ENCODE measurements at places on chromosomes 16 and 17.

- no peaks in the 10 kb centered on the region for H3K36me3 ChIP-seq
- no peak for DNase-seq
- H3K4me3 ChIP-seq: no peak overlapping the region
These were observed 152.1 kb downstream of the PMP22 start for GRCh38 chr17:15112846-15113617.

DNA sequence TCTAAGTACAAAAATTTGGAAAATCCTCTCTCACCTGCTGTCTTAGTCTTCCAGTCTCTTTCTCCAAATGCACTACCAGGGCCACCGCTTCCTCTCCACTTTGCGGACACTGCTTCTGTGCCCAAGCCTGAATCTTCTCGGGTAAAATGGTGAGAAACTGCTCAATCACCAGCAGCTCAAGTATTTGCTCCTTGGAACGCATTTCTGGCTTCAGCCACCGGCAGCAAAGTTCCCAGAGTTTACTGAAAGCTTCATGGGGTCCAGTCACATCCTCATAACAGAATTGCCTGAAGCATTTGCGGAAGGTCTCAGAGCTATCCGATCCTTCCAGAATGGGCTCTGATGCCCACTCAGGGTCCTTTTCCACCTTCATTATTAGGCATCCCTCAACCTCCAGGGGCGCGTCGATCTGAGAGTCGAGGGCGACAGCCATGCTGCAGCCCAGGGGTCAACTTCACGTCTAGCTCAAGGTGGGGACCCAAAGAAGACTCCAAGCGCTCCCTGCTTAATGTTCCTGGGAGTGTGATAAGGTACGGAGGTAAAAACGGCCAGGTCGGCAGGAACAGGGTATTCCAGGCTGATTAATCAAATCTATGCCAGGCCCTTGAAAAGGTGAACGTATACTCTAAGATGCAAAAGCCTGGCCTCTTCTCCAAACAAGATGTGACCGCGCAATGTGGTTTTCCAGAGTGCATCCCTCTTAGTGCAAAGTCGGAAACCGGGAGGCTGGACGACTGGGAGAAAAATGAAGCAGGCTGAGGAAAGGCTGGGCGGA is 763 bp downstream of the ZKSCAN2 start:
- H3K4me1 ChIP-seq: peaks cover 12% of the 10 kb centered on the region
- peaks cover 19% of the 10 kb centered on the region for H3K36me3 ChIP-seq
- peak overlapping the region; percentile 61 for H3K27ac ChIP-seq
- H3K4me3 ChIP-seq: peak overlapping the region; percentile 81
- H3K27me3 ChIP-seq: no peaks in the 10 kb centered on the region

GRCh38 chr16:11073407-11073999 is 129.1 kb downstream of the CLEC16A start:
- H3K4me1 ChIP-seq: peaks cover 15% of the 10 kb centered on the region
- H3K27me3 ChIP-seq: no peaks in the 10 kb centered on the region
- peaks cover 27% of the 10 kb centered on the region for H3K36me3 ChIP-seq
- no peak for DNase-seq

DNA sequence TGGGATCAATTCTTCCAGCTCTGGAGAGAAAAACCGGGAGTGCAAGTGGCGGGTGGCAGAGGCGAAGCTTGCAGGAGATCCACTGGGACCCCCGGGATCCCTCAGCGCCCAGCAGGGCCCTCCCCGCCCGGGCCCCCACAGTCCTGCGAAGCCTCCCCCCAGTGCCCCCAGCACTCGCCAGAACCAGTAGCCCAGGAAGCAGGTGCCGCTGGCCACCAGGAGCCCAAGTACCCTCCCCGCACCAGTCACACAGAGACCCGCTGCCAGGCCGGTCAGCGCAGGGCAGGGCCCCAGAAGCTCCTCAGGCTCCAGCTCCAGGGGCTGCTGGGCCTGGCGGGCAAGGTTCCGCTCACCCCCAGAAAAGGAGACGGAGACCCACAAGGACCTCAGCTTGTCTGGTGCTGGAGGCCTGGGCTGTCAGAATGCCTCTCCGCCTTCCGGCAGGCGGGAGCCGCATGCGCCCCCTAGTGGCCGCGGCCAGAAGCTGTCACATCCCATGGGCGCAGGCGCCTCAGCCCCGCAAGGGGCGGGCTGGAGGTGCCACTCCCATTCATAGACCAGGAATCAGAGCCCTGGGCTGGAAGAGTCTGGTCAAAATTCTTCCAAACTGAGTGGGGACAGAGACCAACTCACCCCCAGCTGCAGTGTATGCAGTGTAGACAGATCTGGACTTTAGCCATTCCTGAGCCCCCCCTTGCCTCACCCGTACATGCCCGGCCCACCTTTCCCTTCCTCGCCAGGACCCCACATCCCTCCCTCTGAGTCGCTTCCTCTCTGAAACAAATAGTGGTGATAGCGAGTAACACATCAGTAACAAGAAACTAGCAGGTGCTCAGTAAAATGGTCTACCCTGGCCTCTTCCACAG is 1002.3 kb downstream of the KCNJ18 start:
- no peak overlapping the region for H3K4me3 ChIP-seq
- no peaks in the 10 kb centered on the region for H3K27me3 ChIP-seq
- no peaks in the 10 kb centered on the region for H3K36me3 ChIP-seq
- no peak overlapping the region for H3K27ac ChIP-seq
- DNase-seq: no peak

GRCh38 chr16:30342751-30343490 is 12.2 kb downstream of the CD2BP2 start:
- peaks cover 9% of the 10 kb centered on the region for H3K36me3 ChIP-seq
- no peak overlapping the region for H3K27ac ChIP-seq
- H3K4me3 ChIP-seq: no peak overlapping the region
- H3K27me3 ChIP-seq: no peaks in the 10 kb centered on the region
- peaks cover 4% of the 10 kb centered on the region for H3K4me1 ChIP-seq

GRCh38 chr17:1484676-1485422 is 7.6 kb downstream of the MYO1C start:
- no peaks in the 10 kb centered on the region for H3K27me3 ChIP-seq
- peaks cover 40% of the 10 kb centered on the region for H3K36me3 ChIP-seq
- peak overlapping the region; percentile 75 for H3K4me3 ChIP-seq
- H3K27ac ChIP-seq: peak overlapping the region; percentile 69
- peaks cover 40% of the 10 kb centered on the region for H3K4me1 ChIP-seq
- peak; percentile 81 for DNase-seq

- no peak overlapping the region for H3K27ac ChIP-seq
- DNase-seq: no peak
- H3K27me3 ChIP-seq: peaks cover 30% of the 10 kb centered on the region
- peaks cover 8% of the 10 kb centered on the region for H3K4me1 ChIP-seq
- H3K36me3 ChIP-seq: no peaks in the 10 kb centered on the region
- H3K4me3 ChIP-seq: no peak overlapping the region
These were observed 12.6 kb upstream of the ETV4 start for GRCh38 chr17:43558805-43559160.

- peaks cover 23% of the 10 kb centered on the region for H3K4me1 ChIP-seq
- peaks cover 44% of the 10 kb centered on the region for H3K27me3 ChIP-seq
- no peak for DNase-seq
These were observed 11.2 kb upstream of the CACNA1H start for GRCh38 chr16:1141716-1142115.

- no peaks in the 10 kb centered on the region for H3K27me3 ChIP-seq
- H3K4me1 ChIP-seq: no peaks in the 10 kb centered on the region
- no peak for DNase-seq
- H3K36me3 ChIP-seq: no peaks in the 10 kb centered on the region
- H3K4me3 ChIP-seq: no peak overlapping the region
These were observed 694.3 kb downstream of the KCNJ2 start for GRCh38 chr17:70863436-70864248.

GRCh38 chr17:59371416-59372100 is 40.1 kb downstream of the YPEL2 start:
- H3K36me3 ChIP-seq: no peaks in the 10 kb centered on the region
- peak overlapping the region; percentile 34 for H3K4me3 ChIP-seq
- H3K27ac ChIP-seq: peak overlapping the region; percentile 51
- H3K27me3 ChIP-seq: no peaks in the 10 kb centered on the region
- peaks cover 31% of the 10 kb centered on the region for H3K4me1 ChIP-seq
- peak; percentile 76 for DNase-seq

GRCh38 chr16:28064706-28065249 is 1.3 kb upstream of the GSG1L start:
- no peak overlapping the region for H3K4me3 ChIP-seq
- no peak overlapping the region for H3K27ac ChIP-seq
- no peak for DNase-seq
- no peaks in the 10 kb centered on the region for H3K36me3 ChIP-seq
- H3K27me3 ChIP-seq: peaks cover 57% of the 10 kb centered on the region

GRCh38 chr16:23640615-23640930 is 537 bp downstream of the PALB2 start:
- peak overlapping the region; percentile 31 for H3K27ac ChIP-seq
- peaks cover 14% of the 10 kb centered on the region for H3K4me1 ChIP-seq
- no peak for DNase-seq
- H3K4me3 ChIP-seq: peak overlapping the region; percentile 96
- no peaks in the 10 kb centered on the region for H3K27me3 ChIP-seq

DNA sequence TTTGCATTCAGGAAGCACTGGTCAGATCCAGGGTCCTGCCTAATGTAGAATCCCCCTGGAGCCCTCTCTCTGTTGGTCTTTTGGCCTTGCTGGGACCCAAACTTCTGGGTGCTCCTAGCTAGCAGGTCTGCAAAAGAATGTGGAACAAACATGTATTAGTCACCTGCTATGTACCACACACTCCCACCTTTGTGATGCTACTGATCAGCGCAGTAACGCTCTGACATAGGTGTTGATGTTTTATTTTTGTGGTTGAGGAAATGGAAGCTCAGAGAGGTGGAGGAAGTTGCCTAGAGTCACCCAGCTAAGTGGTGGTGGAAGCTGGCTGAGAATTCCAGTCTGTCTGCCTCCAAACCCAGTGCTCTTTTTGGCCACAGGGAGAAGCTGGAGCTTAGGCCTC is 35.8 kb upstream of the LGALS9 start:
- H3K36me3 ChIP-seq: peaks cover 56% of the 10 kb centered on the region
- DNase-seq: no peak
- no peak overlapping the region for H3K4me3 ChIP-seq
- peaks cover 5% of the 10 kb centered on the region for H3K4me1 ChIP-seq

DNA sequence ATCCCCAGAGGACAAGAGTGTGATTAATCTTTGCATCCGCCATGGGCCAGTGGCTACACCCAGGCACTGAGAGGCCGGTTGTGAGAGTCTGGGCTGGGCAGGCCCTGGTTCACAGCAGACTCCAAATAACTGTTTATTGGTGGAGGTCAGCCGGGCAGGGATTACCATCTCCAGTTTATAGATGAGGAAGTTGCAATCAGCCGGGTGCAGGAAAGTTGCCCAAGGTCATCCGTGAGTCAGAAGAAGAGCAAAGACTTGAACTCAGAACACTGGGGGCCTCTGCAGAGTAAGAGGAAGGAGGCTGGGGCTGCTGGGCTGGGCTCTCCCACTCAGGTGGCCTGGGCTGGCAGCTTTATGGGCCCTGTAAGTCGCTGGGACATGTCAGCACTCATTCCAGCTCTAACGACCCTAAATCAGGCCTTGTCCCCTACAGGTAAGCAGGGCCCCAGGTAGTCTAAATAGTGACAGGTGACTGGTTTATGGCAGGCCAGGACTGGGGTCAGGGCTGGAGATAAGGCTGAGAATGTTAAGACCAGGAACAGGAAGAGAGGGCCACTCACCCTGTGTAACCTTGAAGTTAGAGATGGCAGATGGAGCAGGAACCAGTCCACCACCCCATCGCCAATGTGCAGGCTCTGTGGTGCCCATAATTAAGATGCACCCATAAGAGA is 2.1 kb upstream of the CA4 start:
- no peaks in the 10 kb centered on the region for H3K36me3 ChIP-seq
- peaks cover 79% of the 10 kb centered on the region for H3K27me3 ChIP-seq
- H3K27ac ChIP-seq: no peak overlapping the region
- peaks cover 28% of the 10 kb centered on the region for H3K4me1 ChIP-seq

GRCh38 chr17:18921912-18922451 is 30.0 kb upstream of the SLC5A10 start:
- no peak for DNase-seq
- H3K36me3 ChIP-seq: peaks cover 19% of the 10 kb centered on the region
- H3K4me3 ChIP-seq: no peak overlapping the region
- peak overlapping the region; percentile 50 for H3K27ac ChIP-seq
- no peaks in the 10 kb centered on the region for H3K27me3 ChIP-seq
- peaks cover 8% of the 10 kb centered on the region for H3K4me1 ChIP-seq

GRCh38 chr17:82745524-82745923 is 6.3 kb upstream of the TBCD start:
- no peaks in the 10 kb centered on the region for H3K4me1 ChIP-seq
- DNase-seq: no peak
- no peak overlapping the region for H3K27ac ChIP-seq
- no peak overlapping the region for H3K4me3 ChIP-seq

- no peak for DNase-seq
- no peak overlapping the region for H3K4me3 ChIP-seq
- no peaks in the 10 kb centered on the region for H3K27me3 ChIP-seq
- H3K4me1 ChIP-seq: peaks cover 7% of the 10 kb centered on the region
These were observed 86.2 kb upstream of the CREBBP start for GRCh38 chr16:3966681-3967080.

DNA sequence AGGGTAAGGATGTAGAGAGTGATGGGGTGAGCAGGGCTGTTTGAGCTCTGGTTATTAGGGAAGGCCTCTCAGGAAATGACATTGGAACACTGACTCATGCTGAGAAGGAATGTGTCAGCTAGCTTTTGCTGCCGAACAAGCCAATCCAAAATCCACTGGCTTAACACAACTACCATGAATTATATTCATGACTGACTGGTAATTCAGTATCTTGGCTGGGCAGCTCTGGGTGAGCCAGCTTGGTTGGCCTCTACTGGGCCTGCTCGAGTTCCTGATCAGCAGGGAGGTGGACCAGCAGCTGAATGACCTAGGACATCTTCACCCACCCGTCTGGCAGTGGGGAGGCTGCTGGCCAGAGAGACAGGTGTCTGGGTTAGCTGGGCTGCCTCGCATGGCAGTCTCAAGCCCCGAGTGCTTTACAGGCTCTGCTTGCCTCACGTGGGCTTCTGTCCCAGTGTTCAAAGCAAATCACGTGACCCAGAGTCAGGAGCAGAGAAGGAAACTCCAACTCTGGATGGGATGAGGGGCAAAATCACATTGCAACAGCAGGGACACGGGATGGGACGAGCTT is 209.4 kb downstream of the KATNIP start:
- H3K4me3 ChIP-seq: no peak overlapping the region
- H3K4me1 ChIP-seq: peaks cover 36% of the 10 kb centered on the region
- DNase-seq: peak; percentile 51
- no peaks in the 10 kb centered on the region for H3K27me3 ChIP-seq
- peak overlapping the region; percentile 33 for H3K27ac ChIP-seq

- no peak for DNase-seq
- peaks cover 38% of the 10 kb centered on the region for H3K4me1 ChIP-seq
- H3K27ac ChIP-seq: no peak overlapping the region
These were observed 15.5 kb upstream of the SPNS2 start for GRCh38 chr17:4483012-4483840.

All from mesenchymal stem cell (in vitro differentiated cells and primary cell).